ENCODE measurements at places on chromosomes 2 and 18.

- DNase-seq, result no peak
Observed at GRCh38 chr2:138601458-138602165, 100.0 kb downstream of the SPOPL start.

- DNase-seq, result no peak
Observed at GRCh38 chr2:235142601-235143000, 190.8 kb downstream of the SH3BP4 start.

DNA sequence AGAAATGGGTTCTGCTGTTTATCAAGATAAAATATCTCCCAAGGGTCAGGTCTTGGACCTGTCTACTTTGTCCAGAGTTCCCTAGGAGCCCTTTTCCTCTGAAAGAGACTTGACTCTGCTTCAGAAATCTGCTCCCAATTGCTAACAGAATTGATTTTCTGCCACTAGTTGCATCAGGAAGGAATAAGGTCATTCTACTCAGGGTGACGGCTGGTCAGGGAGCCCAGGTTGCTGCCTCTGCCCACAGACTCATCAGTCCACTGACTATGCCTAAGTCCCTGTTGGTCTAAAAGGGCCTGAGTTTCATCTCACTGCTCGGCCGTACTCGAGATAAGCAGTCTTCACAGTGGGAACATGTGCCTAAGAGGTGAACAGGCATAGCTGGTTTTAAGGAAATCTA, 61.2 kb downstream of the EVA1A start:
- DNase-seq, result no peak

- no peak for DNase-seq
Observed at GRCh38 chr2:45897842-45898241, 246.4 kb downstream of the PRKCE start.

- no peak for DNase-seq
Observed at GRCh38 chr2:236241181-236242056, 22.8 kb downstream of the ASB18 start.

GRCh38 chr2:72891091-72891818, 4.0 kb downstream of the SPR start:
- DNase-seq, result no peak

DNA sequence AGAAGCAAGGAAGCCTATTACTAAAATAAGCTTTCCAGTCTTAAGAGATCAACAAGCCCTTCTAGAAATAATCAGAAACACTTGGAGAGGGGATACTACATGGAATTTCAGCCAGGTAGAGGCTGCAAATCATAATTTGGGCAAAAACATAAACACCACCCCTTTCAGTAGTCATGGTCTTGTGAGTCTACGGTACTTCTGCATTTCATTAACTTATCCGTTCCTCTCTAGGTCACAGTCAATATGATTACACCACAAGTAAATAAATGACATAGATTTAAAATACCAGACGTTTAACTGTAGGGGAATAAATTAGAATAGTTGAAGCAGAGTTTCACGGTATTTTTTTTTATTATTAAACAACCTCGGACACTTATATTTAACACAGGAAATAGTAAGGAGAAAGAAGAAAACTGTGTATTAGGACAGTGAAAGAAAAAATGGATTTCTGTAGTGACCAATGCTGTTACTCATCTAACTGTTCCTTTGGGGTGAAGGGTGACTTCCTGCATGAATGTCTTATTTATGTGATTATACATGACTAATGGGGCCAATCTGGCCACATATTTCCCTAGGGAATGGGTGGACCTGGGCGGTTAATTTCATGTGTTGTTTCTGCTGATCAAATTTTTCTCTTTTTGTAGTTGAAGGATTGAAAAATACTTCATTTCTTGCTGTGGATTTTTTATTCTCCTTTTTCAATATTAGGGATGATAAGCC, 456.6 kb upstream of the UBE2E3 start:
- no peak for DNase-seq

DNA sequence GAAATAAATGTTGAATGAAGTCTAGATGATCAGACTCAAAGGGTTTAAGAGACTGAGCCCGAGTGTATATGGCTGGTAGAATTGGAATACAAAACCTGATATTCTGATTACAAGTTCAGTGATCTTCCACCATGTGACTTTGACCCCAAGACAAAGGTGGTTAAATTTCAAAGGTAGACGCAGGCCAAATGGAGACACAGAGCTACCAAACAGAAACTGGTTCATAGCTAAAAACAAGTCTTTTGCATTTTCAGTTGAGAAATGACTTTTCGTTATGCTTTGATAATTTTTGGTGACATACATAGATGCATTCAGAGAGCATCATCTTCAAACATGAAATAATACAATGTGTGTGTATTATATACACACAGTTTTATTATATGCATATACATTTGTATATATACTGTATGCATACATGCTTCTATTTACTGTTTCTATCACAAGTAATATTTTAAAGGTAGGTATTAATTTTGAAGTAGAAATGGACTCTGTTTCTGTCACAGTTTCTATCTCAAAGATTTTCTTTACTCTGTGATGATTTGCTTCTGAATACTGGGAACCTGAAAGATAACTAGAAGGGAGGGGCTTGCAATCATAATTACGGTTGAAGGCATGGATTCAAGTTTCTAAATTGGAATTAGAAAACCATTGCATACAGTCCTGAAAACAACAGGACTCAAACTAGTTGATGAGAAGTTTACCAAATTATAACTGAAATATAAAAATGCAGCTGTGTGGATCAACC, 142.3 kb downstream of the ABCA12 start:
- no peak for DNase-seq

DNA sequence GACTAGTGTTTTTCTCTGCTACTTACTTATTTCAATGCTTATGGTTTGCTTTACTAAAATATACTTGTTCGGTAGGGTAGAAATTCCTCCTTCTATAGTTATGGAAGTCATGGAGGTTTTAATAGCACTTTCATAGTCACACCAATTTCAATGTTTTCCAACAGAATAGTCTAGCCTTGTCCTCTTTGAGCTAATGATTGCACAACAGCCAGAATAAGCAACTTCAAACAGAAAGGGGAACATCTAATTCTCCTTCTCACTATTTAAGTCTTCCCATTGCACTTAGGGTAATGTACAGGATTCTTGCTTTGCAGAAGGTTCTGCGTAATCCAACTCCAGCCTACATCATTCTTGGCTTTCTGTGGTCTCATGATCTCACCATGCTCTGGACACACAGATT, 287.7 kb upstream of the GCFC2 start:
- no peak for DNase-seq

- no peak for DNase-seq
Observed at GRCh38 chr2:133414486-133415209, 153.6 kb downstream of the NCKAP5 start.

DNA sequence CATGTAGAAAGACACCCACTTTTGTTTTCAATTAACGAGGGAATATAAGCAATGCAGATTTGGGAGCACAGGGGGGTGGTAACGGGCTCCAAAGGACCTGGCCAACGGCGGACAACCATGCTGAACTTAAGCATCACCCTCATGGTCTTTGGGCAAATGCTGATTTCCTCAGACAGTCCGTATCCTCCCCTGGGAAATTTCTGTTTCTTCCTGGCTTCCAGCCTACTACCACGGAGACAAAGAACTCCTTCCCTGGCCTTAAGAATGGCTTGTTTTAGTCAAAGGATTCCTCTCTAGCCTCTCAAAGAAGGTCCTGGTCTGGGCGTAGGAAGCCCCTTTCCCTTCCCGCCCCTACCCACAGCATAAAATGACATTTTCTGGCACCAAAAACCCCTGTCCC, 34.3 kb downstream of the EN1 start:
- no peak for DNase-seq

DNA sequence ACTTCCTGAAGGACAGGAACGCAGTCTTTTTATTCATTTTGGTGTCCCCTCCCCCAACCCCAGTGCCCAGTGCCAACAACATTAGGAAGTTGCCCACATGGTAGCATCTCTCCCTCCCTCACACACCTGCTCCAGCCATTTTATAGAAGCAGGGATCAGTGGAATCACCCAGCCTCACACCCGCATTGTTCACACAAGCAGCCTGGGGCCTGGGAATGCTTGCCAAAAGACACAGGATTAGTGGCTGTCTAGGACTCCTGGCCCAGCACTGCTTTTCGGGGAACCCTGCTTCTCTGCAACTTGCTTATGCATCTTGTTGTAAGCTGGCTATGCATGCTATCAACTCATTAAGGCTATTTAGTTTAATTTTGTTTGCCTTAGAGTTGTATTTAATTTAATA, 17.9 kb downstream of the TMEM37 start:
- no peak for DNase-seq

DNA sequence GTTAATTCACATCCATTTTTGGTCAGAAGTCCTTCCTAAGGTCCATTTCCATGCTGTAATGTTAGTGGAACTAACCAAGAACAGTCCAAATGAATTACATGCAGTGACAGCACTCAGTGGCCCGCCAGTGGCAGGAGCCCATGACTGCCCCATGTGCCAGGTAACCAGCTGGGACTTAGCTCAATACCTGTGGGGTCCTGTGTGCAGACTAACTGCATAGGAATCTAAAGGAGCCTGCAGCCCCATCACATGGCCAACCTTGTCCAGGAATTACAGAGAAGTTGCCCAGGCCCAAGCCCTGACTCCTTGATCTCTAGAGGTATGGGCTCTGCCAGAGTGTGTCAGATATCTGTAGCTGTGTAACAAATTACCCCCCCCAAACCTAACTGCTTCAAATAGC, 35.4 kb upstream of the GPR17 start:
- DNase-seq, result no peak

- DNase-seq, result no peak
Observed at GRCh38 chr2:30257266-30258214, 26.2 kb downstream of the LBH start.

DNA sequence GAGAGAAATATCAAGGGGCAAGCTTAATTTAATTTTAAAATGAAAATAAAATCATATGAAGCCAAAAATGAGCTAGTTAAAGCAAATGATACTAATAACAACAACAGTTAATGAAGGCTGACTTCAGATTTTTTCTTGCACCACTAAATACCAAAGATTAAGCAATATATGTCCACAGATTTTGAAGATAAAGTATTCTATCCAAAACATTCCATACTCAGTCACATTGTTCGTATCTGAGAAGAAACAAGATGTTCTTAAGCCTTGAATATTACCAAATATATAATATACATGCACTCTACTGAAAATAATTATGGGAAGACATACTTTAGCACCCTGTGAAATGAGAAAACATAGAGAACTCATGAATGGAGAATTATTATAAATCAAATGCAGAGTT, 593.3 kb upstream of the SYT4 start:
- DNase-seq, result no peak

GRCh38 chr18:8778386-8778785, 73.0 kb downstream of the MTCL1 start:
- DNase-seq, result no peak

DNA sequence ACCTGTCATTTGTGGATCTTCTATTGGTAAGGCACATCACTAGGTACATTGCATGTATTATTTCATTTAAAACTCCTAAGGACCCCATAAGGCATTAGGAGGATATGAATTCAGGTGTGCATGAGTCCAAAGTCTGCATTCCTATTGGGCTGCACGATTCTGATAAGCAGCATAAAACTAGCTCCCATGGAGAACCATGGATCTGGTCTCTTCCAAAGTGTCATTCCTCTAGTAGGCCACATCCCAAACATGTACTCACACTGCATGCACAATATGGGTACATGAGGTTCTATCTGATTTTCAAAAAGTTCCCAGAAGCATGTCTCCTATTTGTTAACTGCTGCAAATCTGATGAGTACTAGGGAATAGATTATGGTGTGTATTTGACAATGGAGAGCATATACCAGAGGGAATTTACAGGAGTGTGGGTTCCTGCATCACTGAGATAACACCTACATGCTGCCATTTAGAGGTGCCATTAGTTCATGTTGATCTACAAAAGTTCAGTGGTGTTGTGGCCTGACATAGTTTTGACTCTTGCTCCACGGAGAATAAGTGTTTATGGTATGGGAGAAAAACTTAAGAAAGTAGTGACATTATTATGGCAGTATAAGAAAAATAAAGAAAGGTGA, 11.3 kb downstream of the CYTIP start:
- no peak for DNase-seq

DNA sequence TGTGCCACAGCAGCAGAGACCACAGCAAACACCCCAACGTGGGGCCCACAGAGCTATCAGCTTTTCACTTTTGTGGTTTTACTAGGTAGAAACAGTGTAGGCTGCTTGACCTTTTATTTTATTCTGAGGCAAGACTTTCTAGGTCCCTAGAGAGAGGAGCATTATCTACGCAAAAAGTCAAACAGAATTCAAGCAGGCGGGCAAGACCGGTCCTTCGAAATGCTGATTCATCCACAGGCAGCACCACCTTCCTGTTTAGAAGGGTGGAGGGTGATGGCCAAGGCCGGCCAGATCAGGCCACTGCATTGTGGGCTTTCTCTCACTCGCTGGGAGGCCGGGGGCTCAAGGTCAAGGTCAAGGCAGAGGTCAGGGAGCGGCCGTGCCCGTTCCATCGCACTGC, 573.0 kb downstream of the GALR1 start:
- no peak for DNase-seq

GRCh38 chr18:79910563-79911343, 40.7 kb downstream of the SLC66A2 start:
- no peak for DNase-seq

GRCh38 chr2:239348563-239349452, 52.0 kb downstream of the HDAC4 start:
- no peak for DNase-seq

GRCh38 chr18:10131460-10132395, 217.9 kb downstream of the VAPA start:
- DNase-seq, result no peak

- no peak for DNase-seq
Observed at GRCh38 chr18:59994357-59994756, 94.6 kb downstream of the PMAIP1 start.

DNA sequence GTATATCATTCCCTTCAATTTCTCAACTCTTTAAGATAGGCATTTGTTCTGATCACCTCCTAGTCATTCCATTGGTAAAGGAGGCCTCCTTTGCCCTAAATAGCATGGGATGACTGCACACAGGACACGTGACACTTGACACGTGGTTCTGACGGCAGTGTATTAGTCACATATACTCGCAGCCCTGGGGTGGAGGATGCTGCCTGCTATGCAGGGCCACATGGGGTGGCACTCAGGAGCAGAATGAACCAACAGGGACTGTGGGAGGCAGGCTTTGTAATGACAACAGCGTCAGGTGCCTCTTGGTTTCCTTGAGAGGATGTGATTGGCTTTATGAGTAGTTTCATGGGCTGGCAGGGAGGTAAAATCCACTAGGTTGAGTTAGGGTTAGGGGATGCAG, 9.3 kb upstream of the KCNS3 start:
- DNase-seq, result no peak

- no peak for DNase-seq
Observed at GRCh38 chr18:1273469-1273868, 368.8 kb downstream of the ADCYAP1 start.
